Fibroblast of skin of left quadriceps (primary cell): ENCODE measurements at places on chromosomes 12 and 14.
A peak's percentile ranks its signal among the peaks of the same experiment; 100 is the strongest.

DNA sequence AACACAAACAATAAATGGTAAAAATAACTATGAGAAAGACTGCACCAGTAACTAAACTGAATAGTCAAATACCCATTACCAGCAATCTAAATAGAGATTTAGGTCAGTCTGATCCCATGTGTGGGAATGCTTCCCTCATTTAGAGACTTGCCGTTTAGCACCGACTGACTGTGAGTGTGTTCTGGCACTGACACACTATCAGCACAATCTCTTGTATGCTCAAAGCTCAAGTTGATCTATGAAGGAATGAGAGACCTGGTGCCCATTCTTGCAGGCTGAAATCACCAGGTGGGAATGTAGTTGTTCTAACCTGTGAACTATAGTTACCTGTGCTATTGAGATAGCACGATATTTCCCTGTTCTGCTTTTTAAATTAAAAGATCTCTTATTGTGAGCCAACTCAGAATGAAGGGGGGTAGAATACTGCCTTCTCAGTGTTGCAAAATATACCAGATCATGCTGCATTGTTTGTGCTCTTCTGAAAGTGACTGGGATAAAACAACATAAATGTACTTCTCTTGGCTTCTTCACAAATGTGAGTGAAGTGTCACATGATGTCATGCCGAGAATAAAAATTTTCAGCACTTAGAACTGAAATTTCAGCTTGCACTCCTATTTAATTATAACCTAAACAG lies 99.6 kb downstream of the LIN7A start:
- no peak for DNase-seq

DNA sequence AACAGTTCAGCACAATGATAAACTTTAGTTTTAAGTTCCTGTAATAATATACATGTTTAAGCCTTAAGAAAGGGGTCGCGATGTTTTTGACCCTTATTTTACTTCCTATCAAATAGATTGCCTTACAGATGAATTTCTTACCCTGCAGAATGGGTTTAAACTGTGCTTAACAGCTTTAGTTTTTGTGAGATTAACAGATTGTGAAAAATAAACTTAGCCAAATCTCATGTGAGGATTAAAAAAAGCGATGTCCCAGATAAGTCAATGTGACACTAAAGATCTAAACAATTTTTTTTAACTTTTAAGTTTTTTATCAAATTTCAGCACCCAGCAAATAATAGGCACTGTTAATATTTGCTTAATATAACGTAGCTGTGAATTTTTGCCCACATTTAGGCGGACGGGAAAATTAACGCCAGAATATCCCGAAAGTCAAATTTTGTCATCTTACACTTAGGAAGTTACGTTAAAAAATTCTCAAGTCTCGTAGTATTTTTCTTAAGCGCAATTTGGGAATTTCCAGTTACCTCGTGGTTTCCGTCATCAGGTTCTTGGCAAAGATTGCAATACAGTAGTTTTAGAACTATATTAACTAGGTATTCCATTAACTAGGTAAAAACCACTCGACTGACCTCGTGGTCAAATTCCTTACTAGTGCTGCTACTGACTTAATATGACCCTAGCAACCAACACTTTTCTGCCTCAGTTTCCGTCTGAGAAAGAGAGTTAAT lies 1.2 kb downstream of the HNRNPC start:
- DNase-seq = no peak

DNA sequence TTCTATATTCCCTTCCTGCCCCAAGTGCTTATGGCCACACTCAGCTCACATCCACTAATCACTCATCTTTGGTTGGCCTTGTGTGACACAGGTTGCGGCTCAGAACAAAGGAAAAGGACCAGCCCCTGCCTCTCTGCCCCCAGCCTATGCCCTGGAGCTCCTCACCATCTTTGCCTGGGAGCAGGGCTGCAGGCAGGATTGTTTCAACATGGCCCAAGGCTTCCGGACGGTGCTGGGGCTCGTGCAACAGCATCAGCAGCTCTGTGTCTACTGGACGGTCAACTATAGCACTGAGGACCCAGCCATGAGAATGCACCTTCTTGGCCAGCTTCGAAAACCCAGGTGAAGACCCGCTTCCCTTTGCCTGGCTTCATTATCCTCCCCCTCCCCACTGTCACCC lies 15.8 kb upstream of the OAS2 start:
- DNase-seq = no peak

DNA sequence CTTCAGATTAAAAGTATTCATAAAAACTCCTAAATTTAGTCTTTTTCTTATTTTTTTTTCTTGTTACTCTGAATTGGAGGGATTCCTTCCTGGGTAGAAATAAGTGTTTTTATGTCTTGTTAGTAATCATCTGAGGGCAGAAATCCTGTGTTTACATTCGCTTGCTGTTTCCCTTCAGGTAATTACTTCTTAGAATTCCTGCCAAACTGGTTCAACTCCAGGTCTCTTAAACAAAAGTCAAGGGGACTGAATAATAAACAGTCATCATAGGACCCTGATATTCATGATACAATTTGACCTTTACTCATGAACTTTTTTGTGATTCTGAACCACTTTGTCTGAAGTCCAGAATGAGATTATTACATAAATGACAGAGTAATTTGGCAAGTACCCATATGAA lies 843.9 kb downstream of the FLRT2 start:
- DNase-seq = no peak

- no peak for DNase-seq
Measured at GRCh38 chr14:94375552-94376107, 12.8 kb downstream of the SERPINA1 start.

- DNase-seq = no peak
Measured at GRCh38 chr12:2462087-2462486, 332.7 kb upstream of the FKBP4 start.

DNA sequence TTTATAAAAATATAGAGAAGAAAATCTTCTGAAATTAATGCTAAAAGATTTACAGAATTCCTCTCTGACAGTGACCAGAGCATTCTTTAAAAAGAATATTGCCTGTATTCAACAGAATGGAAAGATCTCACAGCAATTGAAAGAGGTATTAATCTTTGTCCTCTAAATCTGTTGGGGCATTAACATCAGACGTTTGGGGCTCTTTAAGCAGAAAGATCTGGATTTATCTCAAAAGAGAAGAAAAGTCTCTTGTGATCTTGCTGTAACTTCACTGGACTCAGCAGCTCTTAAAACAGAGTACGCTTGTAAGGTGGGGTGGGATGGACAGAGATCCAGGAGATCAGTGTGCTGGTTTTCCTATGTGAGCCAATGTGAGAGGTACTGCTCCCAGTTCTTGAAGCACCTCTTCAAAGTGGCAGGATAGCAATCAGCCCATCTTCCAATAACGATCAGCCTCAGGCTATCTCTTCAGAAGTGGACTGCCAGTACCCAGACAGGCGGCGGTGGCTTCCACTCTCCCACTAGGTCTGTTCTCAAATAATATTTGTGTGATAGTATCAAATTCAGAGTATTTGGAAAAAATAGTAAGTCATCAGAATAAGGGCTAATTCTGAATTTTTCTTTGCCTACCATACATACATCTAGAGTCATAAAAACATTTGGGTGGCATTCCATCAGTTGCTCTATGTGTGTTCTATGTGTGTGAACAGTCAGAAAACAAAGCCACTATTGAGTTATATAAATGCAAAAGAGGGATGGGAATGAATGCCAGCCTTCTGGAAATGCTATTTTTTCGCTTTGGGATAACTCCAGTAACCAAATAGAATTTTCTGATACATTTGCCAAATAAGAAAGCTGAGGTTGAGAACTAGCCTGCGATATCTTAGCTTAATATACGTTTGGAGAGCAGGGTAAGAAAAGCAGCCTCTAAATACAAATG lies 237.4 kb upstream of the RGS6 start:
- no peak for DNase-seq

- DNase-seq = no peak
Measured at GRCh38 chr12:1984759-1985158, 19.5 kb downstream of the DCP1B start.

- peak; percentile 92 for DNase-seq
Measured at GRCh38 chr14:46054526-46054925, 597.1 kb downstream of the RPL10L start.

DNA sequence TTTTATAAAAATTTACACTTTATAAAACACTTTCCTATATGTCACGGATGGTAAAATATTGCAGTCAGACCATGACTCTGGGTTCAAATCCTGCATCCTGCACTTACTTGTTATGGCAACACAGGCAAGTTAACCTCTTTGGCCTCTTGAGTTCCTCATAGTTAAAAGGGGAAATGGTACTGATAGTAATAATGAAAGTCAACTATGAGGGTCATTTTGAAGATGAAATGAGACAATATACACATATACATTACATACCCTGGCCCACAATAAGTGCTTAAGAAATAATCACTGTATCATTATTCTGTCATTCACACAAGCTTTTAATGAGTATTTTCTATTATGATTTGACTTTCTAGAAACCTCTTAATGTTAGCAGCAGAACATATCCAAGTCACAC lies 64.4 kb downstream of the C12orf42 start:
- no peak for DNase-seq

DNA sequence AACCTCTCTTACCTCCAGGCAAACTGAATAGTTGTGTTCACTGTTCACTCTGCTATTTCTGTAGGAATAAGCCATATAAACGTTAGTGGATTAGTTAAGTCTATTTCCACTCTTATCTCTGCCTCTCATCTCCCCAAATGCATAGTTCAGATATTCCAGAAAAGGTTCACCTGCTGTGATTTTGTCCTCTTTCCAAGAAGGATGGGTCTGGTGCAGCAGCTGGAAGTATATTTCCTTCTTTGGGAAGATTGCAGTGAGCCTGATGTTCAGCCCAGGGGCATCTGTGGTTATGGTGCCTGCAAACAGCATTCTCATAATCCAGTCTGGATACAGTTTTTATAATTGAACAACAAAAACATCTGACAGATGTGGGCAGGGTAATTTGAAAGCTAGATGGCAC lies 97.7 kb downstream of the TPH2 start:
- DNase-seq = no peak

GRCh38 chr14:56471056-56471455 lies 108.5 kb upstream of the TMEM260 start:
- DNase-seq = no peak

GRCh38 chr12:4280351-4281163 lies 7.0 kb downstream of the CCND2 start:
- DNase-seq = no peak

DNA sequence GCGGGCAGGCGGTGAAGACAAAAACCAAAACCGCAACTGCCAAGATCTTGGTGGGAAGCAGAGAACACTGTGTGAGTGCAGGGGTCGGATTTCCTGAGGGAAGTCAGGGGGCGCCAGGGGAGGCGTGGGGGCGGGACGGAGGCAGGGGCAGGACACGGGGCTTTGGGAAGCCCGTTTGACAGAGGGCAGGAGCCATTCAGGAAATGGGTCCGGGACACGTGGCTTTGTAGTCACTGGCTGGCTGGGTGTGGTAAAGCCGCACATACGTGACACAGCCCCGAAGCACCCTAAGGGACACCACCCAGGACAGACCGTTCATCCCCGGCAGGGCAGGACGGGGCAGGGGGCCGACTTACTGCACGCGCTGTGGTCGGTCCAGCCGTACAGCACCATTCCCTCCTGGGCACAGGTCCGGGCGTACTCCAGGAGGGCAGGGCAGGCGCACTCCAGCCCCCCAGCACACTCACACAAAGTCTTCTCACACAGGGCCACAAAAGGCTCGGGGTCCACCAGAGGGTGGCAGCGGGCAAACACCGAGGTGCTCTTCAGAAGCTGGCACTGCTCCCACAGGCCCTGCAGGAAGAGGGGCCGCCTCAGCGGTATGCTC lies 49.4 kb downstream of the VWF start:
- no peak for DNase-seq

GRCh38 chr12:87270919-87271318 lies 758.3 kb downstream of the C12orf50 start:
- DNase-seq = no peak

DNA sequence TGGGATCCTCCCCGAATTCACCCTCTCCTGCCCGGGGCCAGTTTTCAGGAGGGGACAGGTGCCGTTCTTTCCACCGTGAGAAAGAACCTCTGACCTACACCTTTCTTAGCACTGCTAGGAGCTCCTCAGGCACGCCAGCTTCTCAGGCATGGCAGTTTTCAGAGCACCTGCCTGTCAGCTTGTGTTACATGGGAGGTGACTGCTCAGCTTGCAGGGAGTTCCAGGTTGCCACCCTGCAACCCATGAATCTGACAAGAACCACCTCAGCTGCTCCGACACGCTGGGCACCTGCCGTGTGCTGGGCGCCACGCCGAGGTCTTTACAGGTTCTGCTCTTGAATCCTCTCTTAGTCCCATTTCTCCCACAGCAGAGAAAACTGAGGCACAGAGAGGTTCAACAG lies 12.9 kb downstream of the BRI3BP start:
- no peak for DNase-seq

- no peak for DNase-seq
Measured at GRCh38 chr12:69903548-69903947, 78.5 kb downstream of the MYRFL start.

DNA sequence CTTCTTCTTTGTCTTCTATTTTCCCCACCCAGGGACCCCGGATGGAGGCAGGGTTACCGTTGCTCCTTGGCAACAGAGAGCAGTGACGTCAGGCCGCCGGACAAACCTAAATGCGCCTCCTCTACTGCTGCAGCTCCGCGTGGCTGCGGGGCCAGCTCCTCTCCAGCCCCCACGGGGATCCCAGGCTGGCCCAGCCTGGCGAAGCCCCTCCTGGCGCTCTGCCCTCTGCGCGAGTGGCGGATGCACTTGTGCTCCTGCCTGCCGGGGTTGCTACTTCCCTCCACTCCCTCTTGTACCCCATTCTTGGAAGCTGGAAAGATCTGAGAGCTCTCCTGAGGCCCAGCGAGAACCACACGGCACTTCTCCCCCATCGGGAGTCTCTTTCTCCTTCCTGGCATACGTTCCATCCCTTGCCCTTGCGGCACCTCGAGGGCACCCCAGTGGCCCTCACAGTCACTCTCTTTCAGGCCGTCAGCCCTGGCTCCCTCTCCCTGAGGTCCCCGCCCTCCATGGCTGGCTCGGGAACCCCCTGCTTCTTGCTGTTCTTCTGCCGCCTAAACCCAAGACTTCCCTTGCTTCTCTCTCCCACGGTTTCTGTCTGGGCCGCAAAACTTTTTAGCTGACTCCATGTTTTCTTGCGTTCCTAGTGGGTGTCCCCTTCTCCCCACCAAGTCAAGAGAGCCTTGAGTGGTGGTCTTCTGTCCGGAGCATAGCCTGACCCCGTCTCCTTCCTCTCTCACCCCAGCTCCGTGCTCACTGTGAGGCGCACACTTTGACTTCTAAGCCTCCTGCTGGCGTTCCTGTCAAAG lies 121.7 kb downstream of the PAPOLA start:
- no peak for DNase-seq

GRCh38 chr14:81655423-81656314 lies 122.0 kb upstream of the SEL1L start:
- no peak for DNase-seq
